Kidney (tissue), 22 donors: ENCODE measurements at places on chromosomes 1 and 21. TPM values are rescaled to one million over a fixed set of nuclear protein-coding genes. Genes with fewer than 3 reads are reported as not detected.

- no peaks in the 10 kb centered on the region for H3K27me3 ChIP-seq
- H3K4me1 ChIP-seq = peaks cover 15% of the 10 kb centered on the region
- no peak overlapping the region for H3K4me3 ChIP-seq
- DNase-seq = peak; percentile 93
Measured at GRCh38 chr1:48077795-48078222, 80.6 kb upstream of the TRABD2B start.

DNA sequence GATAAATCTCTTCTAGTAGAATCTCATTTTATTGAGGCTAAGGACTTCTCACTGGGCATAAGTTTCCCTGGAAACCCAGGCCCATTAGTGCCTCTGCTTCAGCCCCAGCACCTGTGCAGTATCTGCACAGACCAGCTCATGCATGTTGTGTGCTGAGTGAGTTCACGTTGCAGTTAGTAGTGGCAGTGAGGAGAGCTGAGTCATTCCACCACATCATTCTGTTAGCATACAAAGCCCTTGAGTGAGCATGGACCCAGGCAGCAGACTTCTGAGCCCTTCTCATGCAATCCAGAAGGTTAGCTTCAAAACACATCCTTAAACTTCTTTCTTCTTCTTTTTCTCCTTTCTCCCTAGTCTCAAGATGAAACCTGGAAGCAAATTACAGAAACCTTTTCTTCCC is 45.8 kb upstream of the NTPCR start:
- no peak for DNase-seq
- H3K4me3 ChIP-seq = no peak overlapping the region
- H3K27me3 ChIP-seq = no peaks in the 10 kb centered on the region
- no peaks in the 10 kb centered on the region for H3K36me3 ChIP-seq
- H3K4me1 ChIP-seq = no peaks in the 10 kb centered on the region

NBPF9 gene
- 17.8 TPM for total RNA-seq

GRCh38 chr1:85587841-85588240 is 7.3 kb downstream of the CCN1 start:
- DNase-seq = no peak
- H3K27me3 ChIP-seq = no peaks in the 10 kb centered on the region
- H3K36me3 ChIP-seq = peaks cover 3% of the 10 kb centered on the region
- H3K27ac ChIP-seq = no peak overlapping the region
- H3K4me3 ChIP-seq = no peak overlapping the region

DCDC2B gene
- not detected for total RNA-seq

DNA sequence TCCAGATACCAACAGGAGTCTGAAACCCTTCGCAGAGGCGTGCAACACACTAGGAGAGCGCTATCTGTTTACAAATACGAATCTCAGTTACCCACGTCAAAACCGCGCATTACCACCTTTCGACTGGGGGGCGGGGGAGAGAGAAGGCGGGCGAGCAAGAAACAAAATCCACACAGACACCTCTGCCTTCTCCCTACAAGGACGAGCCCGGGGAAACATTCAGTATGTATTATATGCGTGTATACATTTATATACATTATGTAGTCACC is 722 bp downstream of the TUT4 start:
- no peaks in the 10 kb centered on the region for H3K4me1 ChIP-seq
- no peaks in the 10 kb centered on the region for H3K36me3 ChIP-seq
- no peaks in the 10 kb centered on the region for H3K27me3 ChIP-seq
- H3K27ac ChIP-seq = peak overlapping the region; percentile 86
- H3K4me3 ChIP-seq = peak overlapping the region; percentile 80

DNA sequence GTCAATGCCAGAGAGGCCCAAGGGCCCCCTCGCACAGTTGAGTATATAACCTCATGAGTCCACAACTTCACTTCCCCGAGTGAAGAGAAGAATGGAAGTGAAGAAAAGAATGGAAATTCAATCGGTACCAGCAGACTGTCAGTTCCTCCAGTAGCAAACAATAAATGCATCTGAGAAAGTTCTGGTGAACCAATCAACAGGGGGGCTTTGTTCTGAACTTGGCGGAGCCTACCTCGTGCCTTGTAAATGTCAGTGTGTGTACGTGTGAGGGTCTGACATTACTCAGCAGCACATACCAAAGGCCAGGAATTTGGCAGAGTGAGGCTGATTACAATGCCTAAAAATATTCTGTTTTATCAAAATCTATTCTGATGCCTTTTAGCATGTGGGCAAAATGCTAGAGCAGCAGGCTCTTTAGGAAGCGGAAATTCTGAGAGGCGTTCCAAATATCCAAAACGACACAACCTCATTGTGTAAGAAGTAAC is 238.5 kb downstream of the LTN1 start:
- no peak overlapping the region for H3K27ac ChIP-seq
- no peaks in the 10 kb centered on the region for H3K27me3 ChIP-seq
- no peaks in the 10 kb centered on the region for H3K4me1 ChIP-seq
- no peaks in the 10 kb centered on the region for H3K36me3 ChIP-seq
- no peak for DNase-seq

- no peaks in the 10 kb centered on the region for H3K4me1 ChIP-seq
- peak overlapping the region; percentile 4 for H3K27ac ChIP-seq
- peaks cover 2% of the 10 kb centered on the region for H3K36me3 ChIP-seq
- peak overlapping the region; percentile 60 for H3K4me3 ChIP-seq
Measured at GRCh38 chr1:243421784-243422183, 165.9 kb downstream of the SDCCAG8 start.

DNA sequence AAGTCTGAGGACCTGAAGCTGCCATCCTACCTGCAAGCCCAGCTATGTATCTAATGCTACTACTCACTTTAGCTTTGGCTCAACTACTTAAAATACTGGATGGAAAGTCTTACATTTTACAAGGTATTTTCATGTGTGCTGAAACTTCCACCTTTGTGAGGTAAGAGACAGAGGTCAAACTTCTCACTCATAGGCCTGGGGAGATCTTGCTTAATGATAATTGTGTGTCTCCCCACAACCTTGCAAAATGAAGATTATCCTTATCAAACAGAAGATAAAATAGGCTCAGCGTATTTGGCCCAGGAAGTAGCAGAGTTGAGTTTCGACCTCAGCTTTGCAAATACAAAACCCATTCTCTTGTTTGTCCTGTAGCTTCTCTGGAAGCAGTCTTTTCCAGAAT is 63.7 kb downstream of the CENPF start:
- no peaks in the 10 kb centered on the region for H3K36me3 ChIP-seq
- no peak overlapping the region for H3K27ac ChIP-seq
- no peaks in the 10 kb centered on the region for H3K4me1 ChIP-seq
- DNase-seq = no peak
- H3K27me3 ChIP-seq = no peaks in the 10 kb centered on the region

DNA sequence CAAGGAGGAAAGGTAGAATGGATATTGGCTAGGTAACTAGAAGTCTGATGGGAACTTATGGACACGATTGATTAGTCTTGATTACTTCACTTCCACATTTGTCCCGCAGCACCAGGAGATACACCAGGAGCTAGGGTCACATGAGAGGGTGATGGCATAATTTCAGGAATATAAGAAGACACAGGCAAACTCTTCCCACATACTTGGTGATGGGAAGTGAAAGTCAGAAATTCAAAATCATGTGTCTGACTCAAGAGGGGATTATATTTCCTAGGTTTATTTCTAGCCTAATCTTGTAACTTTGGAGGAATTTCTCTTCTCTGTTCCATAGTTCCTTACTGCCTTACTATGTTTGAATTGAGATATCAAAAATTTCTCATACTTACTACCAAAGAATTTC is 185.0 kb downstream of the PBX1 start:
- no peaks in the 10 kb centered on the region for H3K27me3 ChIP-seq
- no peak overlapping the region for H3K4me3 ChIP-seq
- DNase-seq = no peak
- no peaks in the 10 kb centered on the region for H3K36me3 ChIP-seq
- H3K4me1 ChIP-seq = peaks cover 9% of the 10 kb centered on the region

ASCL5 gene
- not detected for total RNA-seq

DNA sequence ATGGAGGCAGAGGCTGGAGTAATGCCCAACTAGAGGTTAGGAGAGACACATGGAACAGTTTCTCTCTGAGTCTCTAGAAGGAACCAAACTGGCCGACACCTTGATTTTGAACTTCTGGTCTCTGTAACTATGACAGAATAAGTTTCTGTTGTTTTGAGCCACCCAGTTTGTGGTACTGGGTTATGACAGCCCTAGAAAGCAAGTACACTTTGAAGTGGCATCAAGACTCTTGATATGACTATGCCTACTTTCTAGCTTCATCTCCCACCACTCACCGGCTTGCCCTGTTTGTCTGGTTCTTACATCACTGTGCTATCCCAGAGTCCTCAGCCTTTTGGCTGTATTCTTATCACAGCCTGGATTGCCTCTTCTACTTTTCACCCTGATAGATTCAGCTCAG is 230.3 kb upstream of the USP24 start:
- no peaks in the 10 kb centered on the region for H3K27me3 ChIP-seq
- no peaks in the 10 kb centered on the region for H3K4me1 ChIP-seq
- no peak overlapping the region for H3K27ac ChIP-seq
- H3K36me3 ChIP-seq = no peaks in the 10 kb centered on the region
- no peak for DNase-seq

- peak overlapping the region; percentile 57 for H3K4me3 ChIP-seq
- H3K4me1 ChIP-seq = peaks cover 4% of the 10 kb centered on the region
- H3K36me3 ChIP-seq = no peaks in the 10 kb centered on the region
- no peaks in the 10 kb centered on the region for H3K27me3 ChIP-seq
Measured at GRCh38 chr1:160400646-160401486, 502 bp downstream of the VANGL2 start.

DNA sequence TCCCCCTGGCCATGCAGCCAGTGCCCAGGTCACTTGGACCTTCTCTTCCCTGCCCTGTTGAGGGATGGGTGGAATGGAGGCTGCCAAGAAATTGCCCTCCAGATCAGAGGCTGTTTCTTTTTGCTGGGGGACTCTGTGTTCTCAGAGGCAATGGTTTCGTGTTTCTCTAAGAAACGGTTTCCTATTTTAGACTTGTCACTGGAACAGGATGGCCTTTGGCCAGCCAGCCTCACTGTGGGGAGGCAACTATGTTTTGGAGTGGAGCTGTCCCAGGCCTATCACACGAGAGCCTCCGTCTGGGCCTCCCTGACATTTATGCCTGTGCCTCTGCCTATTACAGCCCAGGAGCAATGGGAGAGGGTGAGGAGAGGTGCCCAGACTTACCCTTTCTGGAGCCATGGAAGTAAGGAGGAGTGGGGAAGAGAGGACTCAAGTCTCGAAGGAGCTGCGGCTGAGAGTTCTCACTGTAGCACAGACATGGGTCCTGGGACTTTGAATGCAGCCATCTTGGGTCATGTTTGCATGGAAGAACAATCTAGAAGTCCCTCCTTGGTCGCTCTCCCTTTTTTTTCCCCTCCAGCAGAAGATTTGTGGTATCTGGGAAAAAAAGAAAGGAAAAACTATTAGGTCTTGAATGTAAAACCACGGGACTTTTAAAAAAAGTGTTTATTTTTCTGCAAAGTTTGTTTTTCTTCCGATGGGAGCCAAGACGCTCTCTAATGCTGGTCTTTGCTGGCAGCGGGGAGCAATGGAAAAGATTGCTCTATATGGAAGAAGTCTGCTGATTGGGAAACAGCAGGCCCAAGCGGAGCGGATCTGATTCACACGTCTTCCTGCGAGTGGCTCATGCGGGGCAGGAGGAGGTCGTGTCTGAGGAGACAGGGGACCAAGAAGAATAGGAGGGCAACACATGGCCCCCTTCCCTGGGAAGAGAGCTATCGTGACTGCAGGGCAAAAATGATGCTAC is 219.2 kb downstream of the FOXD2 start:
- peaks cover 8% of the 10 kb centered on the region for H3K4me1 ChIP-seq
- no peak overlapping the region for H3K4me3 ChIP-seq
- no peaks in the 10 kb centered on the region for H3K27me3 ChIP-seq
- H3K27ac ChIP-seq = peak overlapping the region; percentile 18
- no peaks in the 10 kb centered on the region for H3K36me3 ChIP-seq

DNA sequence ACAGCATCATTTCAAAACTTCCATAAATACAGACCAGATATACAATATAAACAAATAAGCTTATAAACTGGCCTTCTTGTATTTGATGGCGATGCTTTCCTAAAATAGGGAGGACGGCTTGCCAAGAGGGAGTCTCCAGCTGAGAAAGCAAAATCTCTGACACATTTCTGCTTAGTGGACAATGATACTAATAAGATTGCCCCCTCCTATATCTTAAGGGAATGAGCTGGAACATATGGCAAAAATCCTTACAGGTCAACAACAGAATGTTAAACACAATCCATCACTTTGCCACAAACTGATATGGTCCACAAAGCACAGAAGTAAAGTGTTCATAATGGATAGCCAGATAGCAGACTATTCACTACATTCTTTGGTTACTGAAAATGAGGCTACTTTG is 7.1 kb upstream of the GADD45A start:
- H3K36me3 ChIP-seq = no peaks in the 10 kb centered on the region
- peak; percentile 77 for DNase-seq
- no peak overlapping the region for H3K27ac ChIP-seq
- H3K4me3 ChIP-seq = no peak overlapping the region

FCRL1 gene
- 5.7 TPM for total RNA-seq

DNA sequence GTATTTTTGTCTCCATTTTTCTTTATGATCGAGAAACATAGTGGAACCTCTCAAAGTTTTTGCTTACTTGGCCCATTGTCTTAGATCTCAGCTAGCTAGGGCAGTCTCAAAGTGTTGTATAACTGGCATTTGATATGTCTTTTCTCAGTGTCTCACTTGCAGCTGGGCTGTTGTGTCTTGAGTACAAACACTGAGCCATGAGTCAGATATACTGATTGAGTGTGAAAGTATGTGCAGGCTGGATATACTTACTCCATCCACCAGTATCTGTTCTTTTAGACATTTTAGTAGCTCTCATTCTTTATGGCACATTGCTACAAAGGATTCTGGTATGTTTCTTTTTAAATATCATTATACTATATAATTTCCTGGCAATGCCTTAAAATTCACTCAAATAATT is 14.3 kb upstream of the GPR52 start:
- DNase-seq = no peak
- no peaks in the 10 kb centered on the region for H3K27me3 ChIP-seq
- H3K4me3 ChIP-seq = no peak overlapping the region

DNA sequence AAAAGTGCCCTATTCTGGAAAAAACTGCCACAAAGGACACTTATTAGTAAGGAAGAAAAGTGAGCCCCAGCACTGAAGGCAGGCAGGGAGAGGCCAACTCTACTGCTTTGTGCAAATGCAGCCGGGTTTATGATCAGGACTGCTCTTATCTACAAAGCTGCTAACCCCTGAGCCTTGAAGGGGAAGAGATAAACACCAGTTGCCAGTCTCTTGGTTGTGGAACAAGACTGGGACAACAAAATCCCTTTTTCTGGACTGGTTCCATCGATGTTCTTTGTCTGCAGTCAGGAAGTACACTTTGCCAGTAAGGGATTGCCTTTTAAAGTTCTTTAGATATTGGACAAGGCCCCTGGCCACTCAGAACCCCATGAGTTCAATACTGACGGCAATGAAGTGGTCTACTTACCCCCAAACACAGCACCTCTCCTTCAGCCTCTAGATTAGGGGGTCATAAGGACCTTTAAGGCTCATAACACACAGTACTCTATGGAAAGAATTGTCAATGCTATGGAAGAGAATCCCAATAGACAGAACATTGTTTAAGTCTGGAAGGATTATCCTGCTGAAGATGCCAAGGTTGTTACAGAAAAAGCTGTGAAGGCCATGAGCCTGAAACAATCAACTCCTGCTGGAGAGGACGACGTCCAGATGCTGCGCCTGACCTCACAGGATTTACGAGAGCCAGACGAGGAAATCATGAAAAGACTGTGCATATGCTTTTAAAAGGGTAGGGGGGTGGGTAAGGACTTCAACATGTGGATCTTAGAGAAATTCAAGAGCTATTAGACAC is 43.6 kb downstream of the GNB1 start:
- no peaks in the 10 kb centered on the region for H3K27me3 ChIP-seq
- no peaks in the 10 kb centered on the region for H3K4me1 ChIP-seq
- H3K36me3 ChIP-seq = no peaks in the 10 kb centered on the region
- DNase-seq = no peak
- no peak overlapping the region for H3K4me3 ChIP-seq

IBA57 gene
- 13.0 TPM for total RNA-seq
